HTR-8/SVneo (cell line): ENCODE measurements at places on chromosomes 6 and 20.

DNA sequence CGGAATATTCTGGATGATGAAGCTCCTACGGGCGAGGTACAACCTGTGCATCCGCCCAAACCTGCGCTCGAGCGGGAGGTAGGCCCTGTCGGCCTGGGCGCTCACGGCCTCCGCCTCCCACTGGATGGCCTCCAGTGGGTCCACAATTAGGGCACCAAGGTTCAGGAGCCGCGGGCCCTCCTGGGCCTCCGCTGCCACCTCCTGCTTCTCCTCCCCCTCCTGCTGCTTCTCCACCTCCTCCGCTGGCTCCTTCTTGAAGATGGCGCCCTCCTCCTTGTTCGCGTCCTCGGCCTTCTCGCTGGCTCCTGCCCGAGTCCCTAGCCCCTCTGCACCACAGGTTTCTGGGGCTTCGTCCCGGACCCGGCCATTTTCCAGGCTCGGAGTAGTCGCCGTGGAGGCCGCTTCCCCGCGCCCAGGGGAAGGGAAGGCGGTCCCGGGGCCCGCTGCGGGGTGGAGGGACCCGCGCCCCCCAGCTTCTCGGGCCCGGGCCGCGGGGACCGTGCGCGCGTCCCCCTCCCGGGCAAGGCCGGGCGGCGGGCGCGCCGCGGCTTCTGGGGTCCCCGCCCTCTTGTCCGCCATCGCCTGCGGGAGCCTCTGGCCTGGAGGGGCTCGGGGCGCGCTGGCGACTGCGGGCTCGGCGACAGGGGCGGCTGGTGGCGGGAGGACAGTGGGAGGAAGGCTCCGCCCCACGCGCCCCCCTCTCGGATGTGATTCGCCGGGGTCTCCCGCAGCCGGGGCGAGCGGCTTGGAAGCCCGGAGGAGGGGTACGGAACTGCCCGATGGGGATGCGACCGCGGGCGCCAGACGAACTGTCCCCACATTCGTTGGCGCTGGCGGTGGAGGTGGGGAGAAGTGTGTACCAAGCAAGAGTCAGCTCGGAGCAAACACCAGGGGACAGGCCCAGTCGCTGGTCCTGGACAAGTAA, 17.6 kb downstream of the PLAGL2 start:
- no peak for DNase-seq

- DNase-seq, result no peak
Observed at GRCh38 chr6:107806691-107807090, 17.4 kb downstream of the SCML4 start.

DNA sequence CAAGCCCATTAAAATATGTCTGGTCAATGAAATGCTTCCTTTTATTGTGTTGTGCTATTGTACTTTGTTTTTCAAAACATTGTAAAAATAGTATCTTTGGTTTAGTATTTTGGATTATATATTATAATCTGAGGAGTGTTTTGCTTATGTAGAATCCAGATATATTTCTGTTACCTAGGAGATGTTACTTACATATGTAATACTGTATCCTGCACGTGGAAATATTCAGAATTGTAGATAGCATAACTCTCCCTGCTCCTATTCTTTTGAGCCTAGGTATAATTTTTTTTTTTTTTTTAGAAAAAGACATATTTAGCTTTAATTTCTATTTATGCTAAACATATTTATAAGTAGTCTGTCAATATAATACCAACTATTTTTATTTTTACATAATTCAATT, 130.6 kb downstream of the CD109 start:
- no peak for DNase-seq

- DNase-seq, result no peak
Observed at GRCh38 chr20:10436053-10436699, 1.1 kb downstream of the SLX4IP start.

GRCh38 chr20:39660226-39660625, 698.1 kb downstream of the DHX35 start:
- DNase-seq, result no peak

- no peak for DNase-seq
Observed at GRCh38 chr20:35866418-35867202, 87.7 kb downstream of the SCAND1 start.

GRCh38 chr6:136155191-136155590, 94.9 kb downstream of the MTFR2 start:
- no peak for DNase-seq

DNA sequence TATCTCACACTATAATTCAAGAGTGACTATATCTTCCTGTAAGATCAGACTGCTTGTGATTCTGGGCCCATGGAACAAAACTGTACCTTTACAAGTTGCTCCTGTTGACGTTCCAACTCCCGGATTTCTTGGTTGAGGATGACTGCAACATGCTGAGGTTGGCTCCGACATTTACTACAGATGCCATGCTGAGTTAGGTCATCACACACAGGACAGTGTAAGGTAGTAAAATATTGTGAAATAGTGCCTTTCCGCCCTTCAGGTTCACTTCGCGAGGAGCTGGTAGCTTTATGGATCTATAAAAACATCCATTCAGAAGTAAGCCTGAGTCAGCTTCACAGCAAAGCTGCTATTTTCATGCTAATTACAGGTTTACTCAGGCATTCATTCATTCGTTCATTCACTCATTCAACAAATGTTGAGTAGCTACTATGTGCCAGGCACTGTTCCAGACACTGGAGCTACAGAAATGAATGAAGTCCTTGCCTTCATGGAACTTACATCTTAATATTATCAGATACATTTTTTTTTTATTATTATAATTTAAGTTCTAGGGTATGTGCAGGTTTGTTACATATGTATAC, 175.7 kb downstream of the REV3L start:
- DNase-seq, result no peak

DNA sequence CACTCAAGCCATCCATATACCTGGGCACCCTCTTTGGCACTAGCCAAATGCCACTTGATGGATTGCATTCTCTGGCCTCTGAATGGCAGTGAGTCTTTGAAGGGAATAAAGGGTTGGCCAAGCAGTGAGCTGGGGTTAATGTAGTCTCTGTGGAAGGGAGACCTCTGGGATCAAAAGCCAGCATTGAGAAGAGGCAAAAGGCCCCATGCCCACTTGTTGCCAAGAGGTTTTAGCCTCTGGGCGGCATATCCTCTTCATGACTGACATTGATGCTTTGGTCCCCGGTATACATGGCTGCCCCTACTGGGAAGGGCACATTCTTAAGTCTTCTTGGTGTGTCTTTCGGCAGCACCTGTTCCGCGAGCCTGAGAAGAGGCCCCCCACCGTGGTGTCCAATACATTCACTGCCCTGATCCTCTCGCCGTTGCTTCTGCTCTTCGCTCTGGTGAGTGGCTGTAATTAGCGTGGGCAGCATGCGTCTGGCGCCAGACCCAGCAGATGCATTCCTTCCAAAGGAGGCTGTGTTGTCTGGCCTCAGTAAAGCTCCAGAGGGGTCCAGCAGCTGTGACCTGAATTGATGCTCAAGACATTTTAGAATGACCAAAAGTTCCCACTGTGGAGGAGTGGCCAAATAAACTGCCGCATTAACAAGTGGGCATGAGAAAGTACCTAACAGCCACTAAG, 29.5 kb downstream of the GHRH start:
- DNase-seq, result no peak

GRCh38 chr6:4899249-4900034, 104.4 kb downstream of the RPP40 start:
- no peak for DNase-seq

DNA sequence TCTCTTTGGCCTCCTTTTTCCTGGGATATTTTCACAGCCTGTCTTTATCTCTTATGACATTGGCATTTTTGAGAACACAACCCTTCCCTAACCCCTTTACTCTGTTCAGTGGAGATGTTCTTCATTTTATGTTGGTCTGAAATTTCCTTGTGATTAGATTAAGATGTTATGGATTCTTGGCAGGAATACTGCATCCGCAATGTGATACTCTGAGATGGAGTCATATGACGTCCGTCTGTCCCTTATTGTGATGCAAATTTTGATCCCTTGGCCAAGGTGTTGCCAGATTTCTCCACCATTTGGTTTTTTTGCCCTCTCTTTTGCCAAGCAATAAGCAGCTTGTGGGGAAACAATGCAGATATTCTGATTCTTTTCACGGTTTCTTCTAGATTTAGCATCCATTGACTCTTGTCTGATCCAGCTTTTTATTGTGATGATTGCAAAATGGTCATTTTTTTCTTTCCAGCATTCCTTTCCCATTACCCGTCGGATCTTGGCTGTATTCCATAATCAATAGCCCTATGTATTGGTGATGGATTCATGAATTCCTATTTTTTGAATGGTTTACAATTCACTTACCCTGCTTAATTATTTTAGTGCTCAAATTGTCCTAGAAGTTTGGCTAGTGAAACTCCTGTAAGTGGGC, 85.1 kb downstream of the NCOA3 start:
- no peak for DNase-seq

DNA sequence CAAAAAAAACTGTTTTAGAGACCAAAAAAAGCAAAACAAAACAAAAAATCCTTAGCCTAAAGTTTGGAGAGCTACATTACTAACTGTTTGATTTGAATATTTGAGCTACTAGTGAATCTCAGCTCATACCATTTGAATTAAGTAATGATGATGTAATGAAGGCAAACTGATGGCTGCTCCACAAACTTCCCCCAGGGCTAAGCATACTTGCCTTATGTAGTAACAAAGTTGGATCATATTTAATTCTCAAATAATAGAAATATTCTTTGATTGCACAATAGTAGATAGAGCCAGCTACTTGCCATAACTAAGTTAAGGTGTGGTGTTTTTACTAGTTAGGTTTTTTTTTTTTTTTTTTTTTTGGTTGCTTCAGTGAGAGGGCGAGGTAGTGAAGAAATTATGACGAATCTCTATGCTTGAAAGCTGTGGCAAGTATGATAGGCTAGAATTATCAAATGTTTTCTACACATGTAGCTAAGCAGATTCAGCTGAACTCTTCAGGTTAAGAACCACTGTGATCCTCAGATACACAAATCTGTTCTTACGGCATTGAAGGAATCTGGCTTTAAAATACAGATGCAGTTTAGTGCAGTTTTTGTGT, 2.9 kb downstream of the RAB32 start:
- DNase-seq, result peak; percentile 53

DNA sequence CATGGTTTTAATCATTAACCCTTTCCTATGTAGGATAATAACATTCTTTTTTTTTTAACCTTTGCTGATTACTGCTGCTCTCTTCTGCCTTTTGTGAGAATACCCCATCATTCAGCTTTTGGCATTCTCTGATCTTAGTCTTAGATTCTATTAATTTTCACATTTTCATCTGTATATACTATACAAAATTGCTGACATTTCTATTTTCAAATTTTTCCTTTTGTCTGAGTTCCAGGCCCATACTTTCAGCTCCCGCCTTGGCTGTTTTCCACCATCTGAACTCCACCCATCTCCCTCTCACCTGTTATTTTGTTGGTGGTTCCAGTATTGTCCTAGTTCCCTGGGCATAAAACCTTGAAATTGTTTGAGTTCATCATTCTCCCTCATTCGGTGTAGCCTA, 59.2 kb downstream of the PKIB start:
- DNase-seq, result no peak

- DNase-seq, result peak; percentile 50
Observed at GRCh38 chr20:57708694-57709673, 831 bp downstream of the PMEPA1 start.

DNA sequence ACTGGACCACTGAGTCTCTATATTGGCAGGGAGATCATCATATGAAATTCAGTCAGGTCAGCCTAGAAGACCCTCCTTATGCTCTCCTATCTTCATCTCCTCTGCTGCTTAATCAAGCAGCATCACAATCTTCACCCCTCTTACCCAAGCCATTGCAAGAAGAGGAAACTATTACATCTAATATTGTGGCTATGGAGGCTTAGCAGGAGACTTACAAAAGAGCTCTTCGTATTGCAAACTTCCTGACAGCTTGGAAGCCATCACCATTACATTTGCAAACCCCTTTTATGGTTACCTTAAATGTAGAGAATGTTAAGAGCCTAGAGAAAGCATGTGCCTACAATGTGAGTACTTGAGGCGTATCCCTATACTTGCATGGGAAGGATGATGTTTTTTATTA, 87.2 kb upstream of the STXBP5 start:
- no peak for DNase-seq

- DNase-seq, result no peak
Observed at GRCh38 chr6:90386399-90387382, 90.0 kb upstream of the BACH2 start.

GRCh38 chr6:112626468-112627082, 279.4 kb downstream of the RFPL4B start:
- no peak for DNase-seq

DNA sequence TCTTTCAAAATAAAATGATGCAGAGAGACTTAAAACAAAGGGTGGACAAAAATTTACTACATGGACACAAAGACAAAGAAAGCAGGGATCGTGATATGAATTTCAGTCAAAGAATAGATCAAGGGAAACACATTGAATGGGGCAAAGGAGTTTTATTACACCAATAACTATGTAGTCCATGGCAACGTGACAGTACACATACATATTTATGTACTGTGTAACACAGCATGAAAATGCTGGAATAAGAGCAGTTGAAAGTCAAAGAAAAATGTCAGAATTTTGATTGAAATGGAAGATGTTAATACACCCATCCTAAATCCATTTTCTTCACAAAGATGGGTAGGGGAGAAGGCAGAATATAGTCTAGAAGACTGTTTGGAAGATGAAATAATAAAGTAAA, 9.4 kb upstream of the RIN2 start:
- DNase-seq, result no peak

DNA sequence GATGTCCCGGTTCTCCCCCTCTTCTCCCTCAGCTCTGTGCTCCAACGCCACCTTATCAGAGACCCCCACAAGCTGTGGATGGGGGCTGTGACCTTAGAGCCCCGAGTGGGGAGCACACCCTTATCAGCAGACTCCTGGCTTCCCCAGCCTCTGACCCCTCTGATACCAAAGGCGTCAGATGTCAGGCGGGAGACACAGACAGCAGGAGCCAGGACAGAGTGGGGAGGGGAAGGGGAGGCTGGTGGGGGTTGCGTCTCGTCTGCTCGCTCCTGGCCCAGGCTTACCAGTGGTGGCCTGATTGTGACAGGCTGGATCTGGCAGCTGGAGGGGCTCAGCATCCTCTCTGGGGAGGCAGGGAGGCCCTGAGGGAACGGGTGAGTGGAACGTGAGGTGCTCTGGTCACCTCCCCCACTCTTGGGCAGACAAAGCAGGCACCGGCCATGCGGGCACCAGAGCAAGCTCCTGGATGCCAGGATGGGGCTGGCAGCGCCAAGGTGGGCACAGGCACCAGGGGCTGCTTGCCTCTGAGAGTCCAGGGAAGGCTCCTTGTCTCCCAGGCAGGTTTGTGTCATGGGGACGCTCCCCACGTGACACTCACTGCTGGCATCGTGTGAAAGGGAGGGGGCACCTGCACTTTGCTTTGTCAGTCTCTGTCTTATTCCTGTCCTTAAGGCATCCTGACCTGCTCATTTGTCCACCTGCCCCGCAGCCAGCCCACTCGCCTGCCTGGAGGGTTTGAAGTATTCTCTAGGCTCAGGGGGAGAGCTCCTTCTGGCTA, 27.8 kb upstream of the GATA5 start:
- no peak for DNase-seq

- no peak for DNase-seq
Observed at GRCh38 chr6:56364431-56364826, 117.0 kb upstream of the COL21A1 start.

GRCh38 chr6:15441215-15441868, 195.5 kb downstream of the JARID2 start:
- DNase-seq, result peak; percentile 70

GRCh38 chr20:1904135-1904534, 8.9 kb downstream of the SIRPA start:
- DNase-seq, result no peak
